Hepatic stellate cell (primary cell): ENCODE measurements at places on chromosomes 3 and 15.
A peak's percentile ranks its signal among the peaks of the same experiment; 100 is the strongest.

GRCh38 chr15:62975515-62975914 is 67.0 kb upstream of the TPM1 start:
- no peak for DNase-seq

- DNase-seq, result no peak
Measured at GRCh38 chr3:32493437-32494414, 8.9 kb downstream of the CMTM6 start.

DNA sequence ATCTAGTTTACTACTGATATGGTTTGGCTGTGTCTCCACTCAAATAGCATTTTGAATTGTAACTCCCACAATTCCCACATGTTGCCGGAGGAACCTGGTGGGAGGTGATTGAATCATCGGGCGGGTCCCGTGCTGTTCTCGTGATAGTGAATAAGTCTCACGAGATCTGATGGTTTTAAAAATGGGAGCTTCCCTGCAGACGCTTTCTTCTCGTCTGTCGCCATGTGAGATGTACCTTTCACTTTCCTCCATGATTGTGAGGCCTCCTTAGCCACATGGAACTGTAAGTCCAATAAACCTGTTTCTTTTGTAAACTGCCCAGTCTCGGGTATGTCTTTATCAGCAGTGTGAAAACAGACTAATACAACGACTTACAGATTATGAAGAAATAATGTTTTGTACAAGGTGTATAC is 35.6 kb upstream of the PYDC2 start:
- no peak for DNase-seq

GRCh38 chr15:89177633-89178306 is 43.6 kb downstream of the RLBP1 start:
- peak; percentile 68 for DNase-seq

DNA sequence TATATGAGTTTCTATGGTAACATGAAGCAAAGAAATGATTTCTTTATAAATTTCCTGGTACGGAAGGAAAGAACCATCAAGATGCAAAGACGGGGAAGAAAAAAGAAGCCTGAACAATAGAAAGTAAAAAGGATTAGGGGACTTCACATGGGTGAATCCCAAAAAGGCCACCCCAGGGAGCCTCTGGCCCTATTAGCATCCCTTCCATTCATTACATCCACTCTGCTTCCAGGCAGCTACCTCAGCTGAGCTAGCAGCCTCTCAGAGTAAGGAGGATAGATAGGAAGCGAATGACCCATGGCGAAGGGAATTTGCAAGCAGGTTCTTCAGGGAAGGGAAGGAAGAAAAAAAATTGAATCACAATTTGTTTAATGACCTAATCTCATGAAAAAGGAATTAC is 81.6 kb downstream of the GABRB3 start:
- DNase-seq, result no peak

DNA sequence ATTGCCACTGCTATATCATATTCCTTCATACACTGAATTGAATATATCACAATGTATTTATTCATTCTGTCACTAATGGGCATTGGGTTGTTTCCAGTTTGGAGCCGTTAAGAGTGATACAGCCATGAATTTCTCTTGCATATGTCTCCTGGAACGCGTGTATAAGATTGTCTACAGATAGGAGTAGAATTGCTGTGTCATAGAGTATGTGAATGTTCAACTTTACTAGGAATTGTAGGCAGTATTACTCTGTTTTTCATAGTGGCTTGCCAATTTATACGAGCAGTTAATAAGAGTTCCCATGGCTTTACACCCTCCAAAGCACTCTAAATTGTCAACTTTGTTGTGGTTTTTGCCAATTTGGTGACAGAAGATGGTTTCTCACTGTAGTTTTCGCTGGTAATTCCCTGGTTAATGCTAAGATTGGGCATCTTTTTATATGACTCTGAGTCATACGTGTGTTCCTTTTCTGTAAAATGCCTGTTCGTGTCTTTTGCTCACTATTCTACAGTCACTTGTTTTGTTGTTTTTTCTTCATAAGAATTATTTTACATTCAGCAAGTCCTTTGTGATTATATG is 136.1 kb upstream of the LIPC start:
- no peak for DNase-seq

DNA sequence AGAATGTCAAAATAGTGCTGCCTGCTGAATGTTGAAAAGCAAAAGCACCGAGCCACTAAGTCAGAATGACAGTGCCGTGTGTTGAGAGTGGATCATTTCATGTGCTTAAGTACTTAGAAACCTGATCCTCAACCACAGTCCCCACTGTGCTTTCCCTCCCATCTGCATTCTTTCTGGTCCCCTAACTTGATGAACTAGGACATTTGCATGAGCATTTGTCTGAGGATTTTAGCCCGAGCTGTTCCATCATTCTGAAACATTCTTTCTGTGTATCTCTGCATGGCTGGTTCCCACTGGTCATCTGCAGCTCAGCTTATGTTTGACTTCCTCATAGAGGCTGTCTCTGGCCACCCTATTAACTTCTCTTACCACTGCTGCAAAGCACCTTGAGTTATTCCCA is 42.0 kb downstream of the SST start:
- no peak for DNase-seq

DNA sequence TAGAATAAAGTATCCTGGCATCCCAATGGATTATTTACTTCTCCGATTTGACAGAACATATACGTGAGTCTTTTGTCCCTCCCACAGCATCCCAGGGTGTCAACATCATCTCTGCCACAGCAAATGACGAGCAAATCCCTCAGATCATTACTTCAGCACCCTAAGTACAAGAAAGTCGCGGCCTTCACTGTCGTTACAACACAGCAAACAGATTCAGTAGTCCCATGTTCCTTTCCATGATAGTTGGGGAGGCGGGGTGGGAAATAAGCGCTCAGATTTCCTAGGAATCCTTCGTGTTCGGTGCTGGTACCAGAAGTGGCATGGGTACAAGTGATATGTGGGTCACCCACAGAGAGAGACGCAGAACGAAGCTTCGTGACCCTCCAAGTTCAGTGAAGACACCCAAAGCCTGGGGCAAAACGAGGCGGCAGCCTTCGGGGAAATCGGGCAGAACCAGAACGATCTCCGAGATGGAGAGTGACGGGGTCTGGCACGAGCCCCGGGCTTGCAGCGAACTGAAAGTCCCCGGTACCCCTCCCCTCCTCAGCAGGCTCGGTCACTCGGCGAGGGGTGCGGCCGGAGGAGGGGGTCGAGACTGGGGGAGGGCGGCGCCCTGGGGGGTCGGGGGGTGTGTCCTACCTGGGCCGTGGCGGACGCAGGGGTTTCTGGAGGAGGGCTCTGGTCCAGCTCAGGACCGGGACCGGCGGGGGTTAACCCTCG is 619 bp downstream of the TTBK2 start:
- DNase-seq, result peak; percentile 17

DNA sequence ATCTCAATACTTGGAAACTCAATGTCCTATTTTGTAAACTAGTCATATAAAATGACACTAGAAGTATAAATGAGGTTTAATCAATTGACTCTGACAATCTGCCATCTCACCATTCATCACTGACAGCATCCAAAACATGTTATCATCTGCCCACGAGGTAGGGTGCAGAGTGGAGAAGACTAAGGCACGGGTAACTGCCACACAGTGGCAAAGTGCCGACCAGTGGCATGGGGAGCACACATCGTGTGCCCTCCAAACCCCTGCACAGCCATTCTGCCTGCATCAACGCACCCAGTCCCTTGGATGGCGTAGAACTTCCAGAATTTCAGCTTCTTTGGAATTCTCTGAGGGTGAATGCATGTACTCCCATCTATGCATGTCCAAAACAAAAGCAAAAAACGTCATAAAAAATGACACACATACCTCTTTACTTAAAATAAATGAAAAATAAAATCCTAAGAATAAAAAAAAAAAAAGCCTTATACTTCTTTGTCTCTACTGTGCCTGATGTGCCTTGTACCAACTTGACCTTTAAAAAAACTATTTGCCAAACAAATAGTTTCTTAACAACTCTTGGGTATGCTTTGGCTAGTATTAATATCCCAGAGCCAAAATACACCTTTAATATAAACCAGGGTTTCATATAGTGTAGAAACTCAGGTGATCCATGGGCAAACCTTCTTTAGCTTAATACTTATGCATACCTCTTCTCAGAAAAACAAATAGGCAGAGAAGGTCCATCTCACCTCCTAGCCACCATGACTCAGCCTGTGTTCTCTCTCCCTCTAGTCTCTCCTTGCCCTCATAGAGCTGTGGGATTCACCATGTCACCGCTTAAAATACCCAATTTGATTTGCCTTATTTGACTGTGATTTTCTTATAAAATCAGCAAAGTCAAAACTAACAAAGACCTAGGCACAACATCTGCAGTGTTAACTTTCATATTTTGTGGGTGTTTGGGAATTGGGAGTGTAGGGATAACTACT is 12.7 kb downstream of the CPOX start:
- no peak for DNase-seq

- no peak for DNase-seq
Measured at GRCh38 chr15:33872416-33873106, 95.7 kb upstream of the CHRM5 start.

- no peak for DNase-seq
Measured at GRCh38 chr3:183594636-183595035, 39.1 kb upstream of the KLHL6 start.

- DNase-seq, result no peak
Measured at GRCh38 chr15:88604381-88605188, 16.6 kb upstream of the AEN start.

DNA sequence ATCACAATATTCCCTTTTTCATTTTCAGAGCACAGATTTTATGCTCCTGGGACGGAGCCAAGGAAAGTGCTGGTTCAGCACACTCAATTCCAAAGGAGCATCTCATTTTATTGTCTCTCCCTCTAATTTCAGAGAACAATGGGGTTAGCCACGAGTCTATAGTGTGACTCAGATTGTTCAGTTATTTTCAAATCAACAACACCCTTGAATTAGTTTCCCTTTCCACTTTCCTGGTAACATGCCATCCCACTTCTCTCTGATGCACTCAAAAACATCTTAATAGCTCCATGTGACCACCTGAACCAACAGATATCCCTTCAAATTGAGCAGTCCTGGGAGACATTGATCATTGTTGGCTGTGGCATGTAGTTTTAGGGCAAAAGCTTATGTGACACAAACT is 389.7 kb upstream of the MDFIC2 start:
- no peak for DNase-seq

DNA sequence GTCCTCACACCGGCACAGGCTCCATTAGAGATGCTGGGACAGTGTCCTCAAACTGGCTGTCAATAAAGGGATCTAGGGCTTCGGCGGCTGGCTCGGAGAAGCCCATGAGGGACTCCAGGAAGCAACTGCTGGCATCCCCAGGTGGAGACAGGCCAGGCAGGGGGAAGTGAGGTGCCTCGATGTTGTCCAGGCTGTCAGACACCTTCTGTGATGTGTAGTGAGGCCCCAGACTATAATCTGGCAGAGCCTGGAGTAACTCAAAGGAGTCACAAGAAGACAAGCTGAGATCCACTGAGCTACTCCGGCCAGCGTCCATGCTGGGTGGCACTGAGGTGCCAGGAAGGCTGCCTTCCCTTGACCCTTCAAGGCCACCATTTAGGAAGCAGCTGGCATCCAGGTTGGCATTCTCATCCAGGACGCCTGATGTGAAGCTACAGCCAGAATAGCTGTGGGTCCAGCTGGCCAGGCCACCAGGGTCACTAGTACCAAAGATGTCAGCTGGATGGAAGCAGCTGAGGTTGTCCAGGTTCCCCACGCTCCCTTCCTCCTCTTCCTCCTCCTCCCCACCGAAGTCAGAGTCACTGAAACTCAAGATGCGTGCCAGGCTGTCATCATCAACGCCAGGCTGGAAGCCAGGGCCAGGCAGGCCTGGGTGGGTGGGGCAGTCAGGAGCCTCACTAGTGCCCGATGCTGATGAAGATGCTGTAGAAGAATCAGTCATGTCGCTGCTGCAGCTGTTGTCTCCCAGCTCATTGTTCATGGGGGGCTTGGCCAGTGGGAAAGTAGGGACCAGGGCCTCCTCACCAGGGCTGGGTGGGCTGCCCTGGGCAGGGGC is 10.1 kb downstream of the CSRNP1 start:
- DNase-seq, result no peak

DNA sequence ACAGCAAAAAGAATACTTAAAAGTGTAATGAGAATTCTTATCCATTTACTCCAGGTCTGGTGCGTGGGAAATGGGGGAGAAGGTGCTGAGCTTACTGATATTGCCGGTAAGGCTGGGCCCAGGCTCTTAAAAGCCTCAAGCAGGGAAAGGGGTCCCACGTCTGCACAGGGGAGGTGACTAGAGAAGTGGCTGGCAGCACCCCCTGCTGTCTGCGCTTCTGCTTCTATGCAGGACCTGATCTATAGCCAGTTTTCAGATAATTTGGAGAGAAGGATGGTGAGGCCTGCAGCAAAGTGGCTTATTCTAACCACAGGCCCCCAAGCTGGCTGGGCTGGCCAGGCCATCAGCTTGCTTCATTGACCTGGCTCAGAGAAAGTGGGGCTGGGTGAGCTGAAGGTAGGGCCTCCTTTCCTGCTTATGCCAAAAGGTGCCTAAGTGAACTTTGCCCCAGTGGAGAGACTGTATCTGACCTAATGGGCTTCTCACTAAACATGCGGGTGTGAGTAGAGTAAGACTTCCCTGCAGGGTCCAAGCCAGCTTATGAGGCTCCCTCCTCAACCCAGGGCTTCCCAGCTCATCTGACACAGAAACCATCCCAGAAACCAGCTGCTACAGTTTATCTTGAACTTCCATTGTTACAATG is 30.9 kb upstream of the ATP1B3 start:
- DNase-seq, result no peak

DNA sequence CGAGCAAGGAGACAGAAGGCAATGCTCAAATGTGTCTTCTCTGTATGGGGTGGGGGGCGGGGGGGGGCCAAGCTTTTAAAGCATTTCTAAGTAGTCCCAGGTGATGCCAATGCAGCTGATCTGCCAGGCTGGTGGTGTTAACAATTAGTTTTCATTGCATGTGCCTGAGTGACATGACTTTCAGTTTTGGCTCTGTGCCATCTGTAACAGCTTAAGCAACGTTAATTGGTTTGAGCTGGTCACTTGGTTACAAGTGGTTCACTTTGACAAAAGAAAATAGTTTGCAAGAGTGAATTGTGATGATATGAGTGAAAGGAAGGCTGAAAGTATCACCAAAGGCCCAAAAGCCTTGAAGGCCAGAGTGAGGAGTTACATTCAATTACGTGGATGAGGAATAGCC is 26.4 kb upstream of the LRIG1 start:
- DNase-seq, result no peak

DNA sequence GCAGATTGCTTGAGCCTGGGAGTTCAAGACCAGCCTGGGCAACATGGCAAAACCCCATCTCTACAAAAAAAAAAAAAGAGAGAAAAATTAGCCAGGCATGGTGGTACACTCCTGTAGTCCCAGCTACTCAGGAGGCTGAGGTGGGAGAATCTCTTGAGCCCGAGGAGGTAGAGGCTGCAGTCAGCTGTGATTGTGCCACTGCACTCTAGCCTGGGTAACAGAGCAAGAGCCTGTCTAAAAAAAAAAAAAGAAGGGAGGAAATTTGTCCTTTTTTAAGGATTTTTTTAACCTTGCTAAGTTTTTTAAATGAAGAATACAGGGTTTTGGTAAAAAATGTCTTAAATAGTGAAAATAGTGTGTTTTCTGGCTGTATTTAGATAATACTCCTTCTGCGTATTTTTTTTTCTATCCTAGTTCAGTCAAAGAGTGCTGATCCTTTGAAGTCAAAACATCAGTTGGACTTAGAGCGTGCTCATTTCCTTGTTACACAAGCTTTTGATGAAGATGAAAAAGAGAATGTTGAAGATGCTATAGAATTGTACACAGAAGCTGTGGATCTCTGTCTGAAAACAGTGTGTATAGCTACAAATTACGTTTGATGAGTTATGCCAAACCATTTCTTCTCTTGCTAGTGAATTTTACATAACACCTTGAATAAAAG is 11.1 kb downstream of the CAPN7 start:
- DNase-seq, result no peak

GRCh38 chr15:85488997-85489396 is 108.6 kb downstream of the AKAP13 start:
- no peak for DNase-seq
